Amniotic epithelial cell (primary cell): ENCODE measurements at places on chromosomes 6 and 20.
A peak's percentile ranks its signal among the peaks of the same experiment; 100 is the strongest.

DNA sequence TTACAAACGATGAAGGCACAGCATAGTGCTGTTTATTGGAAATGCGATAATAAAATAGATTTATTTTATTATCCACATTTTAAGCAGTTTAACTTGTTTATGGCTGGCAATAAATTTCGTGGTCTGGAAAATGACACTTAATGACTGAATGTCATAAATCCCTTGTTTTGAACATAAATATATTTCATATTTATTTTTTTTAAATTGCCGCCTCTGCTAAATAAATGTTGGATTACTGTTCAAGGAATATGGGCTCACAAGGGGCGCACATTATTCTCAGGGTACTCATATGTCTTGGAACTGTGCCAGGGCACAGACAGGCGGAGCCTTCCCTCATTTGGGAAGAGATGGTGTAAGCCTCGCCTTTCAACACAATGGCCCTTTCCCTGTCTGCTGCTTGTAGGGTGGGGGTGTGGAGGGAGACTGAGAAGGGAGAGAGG is 134.3 kb downstream of the PXDC1 start:
- no peak for DNase-seq

DNA sequence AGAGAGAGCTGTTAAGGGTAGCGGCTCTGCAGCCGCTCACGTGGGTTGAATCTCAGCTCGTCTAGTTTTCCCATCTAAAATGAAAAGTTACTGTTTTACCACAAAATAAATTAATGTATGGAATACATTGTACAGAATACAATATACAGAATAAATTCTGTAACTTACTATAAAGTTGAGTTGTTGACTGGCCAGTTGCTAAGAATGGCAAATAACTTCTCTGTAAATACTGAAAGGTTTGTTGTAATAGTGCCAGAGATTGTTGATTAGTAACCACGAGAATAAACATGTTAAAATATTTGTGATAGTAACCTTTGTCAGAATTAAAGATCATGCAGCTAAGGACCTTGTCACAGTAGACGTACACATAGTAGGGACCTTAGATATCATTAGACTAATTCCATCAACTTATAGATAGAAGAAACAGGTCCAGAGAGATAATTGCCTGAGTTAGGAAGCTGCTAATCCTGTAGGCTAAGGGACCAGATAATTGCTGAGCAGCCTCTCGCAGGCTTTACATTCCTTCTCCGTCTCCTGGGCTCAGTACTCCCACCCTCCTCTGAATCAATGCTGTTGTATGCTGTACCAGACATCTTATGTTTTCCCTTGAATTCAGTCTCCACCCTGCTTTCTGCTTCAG is 544 bp upstream of the NRM start:
- DNase-seq = no peak

GRCh38 chr6:33198159-33198852 is 2.2 kb downstream of the RXRB start:
- no peak for DNase-seq

DNA sequence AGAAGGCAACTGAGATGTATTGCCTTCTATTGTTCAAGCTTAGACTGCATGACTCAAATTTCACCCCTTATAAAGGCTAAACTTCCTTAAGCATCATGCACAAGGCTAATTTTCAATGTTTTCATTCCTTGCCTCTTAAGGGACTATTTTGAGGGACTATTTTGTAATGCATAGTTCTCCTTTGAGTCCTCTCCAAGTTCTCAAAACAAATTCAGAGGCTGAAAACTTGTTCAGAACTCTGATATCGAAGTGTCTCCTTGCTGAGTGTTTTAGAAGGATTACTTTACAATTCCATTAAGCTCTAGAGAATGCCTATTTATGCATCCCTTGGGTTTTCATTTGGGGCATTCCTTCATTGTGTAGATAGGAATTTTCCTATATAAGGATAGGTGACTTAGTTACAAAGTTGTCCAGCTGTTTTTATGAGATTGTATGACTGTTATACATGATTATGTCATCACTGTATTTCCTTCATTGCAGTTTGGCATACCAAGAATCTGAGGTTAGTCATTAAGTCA is 41.7 kb downstream of the COL19A1 start:
- no peak for DNase-seq

DNA sequence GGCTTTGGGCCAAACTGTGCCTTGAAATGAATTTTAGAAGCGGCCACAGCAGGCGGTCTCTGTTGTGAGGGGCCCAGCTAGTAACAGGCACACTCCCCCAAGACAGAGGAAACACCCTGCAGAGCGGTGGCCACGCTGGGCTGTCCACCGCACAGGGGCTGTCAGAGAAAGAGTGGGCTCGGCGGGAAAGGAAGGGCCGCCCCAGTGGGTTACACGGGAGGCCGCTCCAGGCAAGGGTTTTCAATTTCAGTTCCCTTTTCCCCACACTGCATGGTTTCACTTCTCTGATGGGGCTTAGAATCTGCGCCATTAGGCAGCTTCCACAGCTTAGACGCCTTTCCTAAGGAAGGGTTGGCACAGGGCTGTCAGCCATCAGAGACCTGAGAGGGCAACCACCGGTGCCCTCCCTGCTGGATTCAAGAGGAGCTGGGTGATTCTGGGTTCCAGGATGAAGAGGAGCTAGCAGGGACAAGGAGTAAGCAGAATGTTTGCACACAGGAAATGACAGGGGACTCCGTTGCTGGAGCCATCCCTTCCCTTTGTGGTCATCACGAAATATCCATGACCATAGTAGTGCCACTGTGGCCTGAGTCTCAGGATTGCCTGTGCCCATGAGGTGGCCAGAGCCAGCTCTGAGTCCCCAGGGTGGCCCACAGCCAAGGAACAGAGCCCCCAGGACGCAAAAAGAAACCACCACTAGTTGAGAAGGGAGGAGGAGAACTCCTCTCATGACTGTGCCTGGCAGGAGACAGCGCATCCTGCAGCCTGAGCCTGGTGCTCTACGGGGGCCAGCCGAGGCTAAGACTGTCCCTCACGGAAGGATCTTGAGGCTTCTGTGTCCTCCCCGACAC is 282.7 kb downstream of the NRN1 start:
- no peak for DNase-seq

DNA sequence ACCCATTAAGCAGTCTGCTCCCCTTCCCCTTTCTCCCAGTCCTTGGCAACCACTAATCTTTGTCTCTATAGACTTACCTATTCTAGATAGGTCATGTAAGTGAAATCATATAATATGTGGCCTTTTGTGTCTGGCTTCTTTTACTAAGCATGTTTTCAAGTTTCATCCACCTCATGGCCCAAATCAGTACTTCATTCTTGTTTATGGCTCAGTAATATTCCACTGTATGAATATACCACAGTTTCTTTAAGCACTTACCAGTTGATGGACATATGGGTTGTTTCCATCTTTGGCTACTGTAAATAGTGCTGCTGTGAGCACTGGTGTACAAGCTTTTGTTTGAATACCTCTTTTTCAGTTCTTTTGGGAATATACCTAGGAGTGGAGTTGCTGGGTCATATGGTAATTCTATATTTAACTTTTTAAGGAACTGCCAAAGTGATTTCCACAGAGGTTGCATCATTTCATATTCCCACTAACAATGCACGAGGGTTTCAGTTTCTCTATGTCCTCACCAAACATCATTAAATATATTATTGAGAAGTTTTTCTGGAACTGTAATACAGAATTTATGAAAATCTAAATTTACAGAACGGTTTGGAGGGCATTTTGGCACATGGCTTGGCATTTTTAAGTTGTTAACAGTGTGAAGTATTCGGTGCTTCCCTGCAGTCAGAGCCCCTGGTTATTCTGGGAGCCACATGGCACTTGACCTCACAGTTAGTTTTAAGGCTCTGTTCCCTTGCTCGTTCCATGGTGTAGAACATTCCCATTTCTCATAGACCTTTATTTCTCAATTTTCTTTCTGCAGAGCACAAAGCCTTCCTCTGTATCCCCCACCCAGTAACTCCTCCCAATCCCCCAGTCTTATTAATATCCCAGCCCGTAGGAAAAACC is 27.0 kb upstream of the DTNBP1 start:
- DNase-seq = no peak

DNA sequence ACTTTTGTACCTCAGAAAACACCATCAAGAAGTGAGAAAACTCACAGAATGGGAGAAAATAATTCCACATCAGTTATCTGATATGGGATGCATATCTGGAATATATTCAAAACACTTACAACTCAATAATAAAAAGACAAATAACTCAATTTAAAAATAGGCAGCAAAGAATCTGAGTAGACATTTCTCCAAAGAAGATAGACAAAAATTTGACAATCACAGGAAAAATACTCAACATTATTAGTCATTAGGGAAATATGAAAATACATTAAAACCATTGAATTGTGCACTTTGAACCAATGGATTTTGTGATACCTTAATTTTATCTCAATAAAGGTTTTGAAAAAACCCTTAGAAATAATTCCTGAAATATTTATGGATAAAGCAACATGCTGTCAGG is 36.9 kb upstream of the STMND1 start:
- no peak for DNase-seq

DNA sequence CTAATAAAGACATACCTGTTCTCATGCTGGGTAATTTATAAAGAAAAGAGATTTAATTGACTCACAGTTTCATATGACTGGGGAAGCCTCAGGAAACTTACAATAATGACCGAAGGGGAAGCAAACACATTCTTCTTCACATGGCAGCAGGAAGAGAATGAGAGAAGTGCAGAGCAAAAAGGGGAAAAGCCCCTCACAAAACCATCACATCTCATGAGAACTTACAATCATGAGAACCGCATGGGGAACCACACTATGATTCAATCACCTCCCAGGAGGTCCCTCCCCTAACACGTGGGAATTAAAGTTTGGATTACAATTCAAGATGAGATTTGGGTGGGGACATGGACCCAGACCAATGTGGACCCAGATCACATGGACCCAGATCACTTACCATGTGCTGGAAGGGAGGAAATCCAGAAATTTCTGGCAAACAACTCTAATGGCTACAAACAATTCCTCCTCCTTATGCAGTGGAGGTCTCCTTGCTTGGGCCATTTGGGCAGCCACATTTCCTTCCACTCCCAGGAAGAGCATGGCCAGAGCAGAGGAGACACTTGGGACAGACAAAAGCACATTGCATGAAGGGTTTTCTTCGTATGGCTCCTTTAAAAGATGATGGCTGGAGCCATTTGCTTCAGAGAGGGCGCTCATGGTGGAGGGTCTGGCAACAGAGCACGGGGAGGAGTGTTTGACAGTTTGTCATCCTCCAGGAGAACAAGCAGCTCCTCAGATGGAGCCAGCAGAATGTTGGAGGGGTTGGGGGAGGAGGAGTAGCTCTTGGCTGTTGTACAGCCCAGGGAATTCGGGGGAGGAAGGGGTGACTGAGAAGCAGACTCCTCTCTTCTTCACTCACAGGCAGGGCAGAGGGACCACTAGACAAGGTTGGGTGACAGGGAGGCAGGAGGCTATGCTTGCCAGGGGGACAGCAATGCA is 30.4 kb downstream of the SERPINB9 start:
- peak; percentile 32 for DNase-seq

DNA sequence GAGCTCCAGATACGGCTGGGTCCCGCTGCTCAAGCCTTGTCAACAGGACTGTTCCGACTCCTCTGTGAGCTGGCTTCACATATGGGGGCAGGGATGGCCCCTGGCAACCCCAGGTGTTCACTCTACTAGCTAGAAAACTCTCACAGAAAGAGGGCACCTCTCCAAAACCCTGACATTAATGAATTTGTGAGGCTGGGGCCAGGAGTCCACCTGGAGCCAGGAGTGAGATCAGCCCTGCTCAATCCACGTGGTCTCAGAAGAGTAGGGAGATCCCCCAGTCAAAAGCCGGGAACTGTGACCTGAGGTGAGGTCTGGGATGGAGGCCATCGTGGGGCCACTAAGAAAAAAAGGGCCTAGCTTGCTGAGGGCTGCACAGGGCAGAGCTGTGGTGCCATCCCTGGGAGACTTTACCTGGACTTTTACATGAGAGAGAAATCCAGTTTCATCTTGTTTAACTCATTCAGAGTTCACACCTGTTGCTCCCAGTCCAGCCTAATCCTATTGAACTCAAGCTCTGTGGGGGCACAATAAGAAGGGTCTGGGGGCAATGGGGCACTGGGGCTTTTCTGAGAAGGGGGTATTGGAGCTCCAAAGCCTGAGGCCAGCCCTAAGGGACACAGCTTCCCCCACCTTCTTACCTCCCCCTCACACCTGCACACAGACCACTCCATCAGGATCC is 144.3 kb upstream of the MLN start:
- DNase-seq = no peak

GRCh38 chr6:18218233-18218632 is 46.1 kb downstream of the DEK start:
- no peak for DNase-seq

DNA sequence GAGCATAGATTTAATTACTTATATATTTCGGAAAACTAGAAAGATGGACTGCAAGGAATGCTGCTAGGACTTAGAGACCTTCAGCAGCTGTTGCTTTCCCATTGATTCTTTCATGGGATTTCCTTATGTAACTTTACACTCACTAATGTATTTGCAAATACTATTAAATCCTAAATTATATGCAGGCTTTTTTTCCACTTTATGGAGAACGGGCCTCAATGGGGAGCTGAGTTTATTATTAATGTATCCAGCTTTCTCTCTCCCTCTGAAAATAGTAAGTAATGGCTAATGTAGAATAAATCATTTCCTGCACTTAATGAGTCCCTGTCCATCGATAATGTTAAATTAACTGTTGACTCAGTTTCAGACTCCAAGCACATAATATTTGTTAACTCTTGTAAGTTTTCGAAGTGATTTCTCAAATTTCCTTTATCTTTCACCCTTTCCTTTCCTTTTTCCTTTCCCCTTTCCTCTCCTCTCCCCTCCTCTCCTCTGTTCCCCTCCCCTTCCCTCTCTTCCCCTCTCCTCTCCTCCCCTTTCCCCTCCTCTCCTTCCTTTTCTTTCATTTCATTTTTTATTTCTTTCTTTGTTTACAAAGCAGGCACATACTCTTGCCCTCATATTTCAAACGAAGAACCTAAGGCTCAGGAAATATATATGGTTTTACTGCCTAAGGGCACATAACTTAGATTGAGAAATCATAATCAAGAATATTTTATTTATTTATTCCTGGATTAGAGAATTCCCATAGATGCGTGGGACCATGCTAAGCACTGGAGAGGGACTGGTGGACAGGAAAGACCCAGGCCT is 503.6 kb downstream of the MMUT start:
- DNase-seq = no peak

DNA sequence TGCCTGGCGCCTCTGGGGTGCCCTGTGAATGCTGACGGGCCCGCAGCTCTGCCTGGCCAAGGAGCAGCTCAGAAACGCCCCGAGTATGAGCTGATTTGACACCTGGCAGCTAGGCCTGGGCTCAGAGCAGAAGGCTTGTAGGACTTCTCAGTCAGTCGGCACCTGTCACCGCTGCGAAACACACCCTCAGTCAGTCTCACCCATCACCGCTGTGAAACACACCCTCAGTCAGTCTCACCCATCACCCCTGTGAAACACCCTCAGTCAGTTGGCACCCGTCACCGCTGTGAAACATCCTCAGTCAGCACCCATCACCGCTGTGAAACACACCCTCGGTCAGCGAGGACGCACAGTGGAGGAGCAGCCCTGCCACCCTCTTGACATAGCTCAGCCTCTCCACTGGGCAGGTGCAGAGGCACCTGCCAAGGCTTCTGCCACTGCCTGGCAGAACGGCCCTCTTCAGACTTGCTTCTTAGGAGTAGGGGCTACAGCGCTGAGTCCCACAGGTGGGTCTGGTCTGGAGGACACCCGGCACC is 109.0 kb downstream of the PSMB1 start:
- no peak for DNase-seq

- DNase-seq = no peak
Measured at GRCh38 chr6:131898718-131899117, 52.5 kb downstream of the CCN2 start.

- DNase-seq = no peak
Measured at GRCh38 chr6:2706558-2706957, 44.2 kb downstream of the MYLK4 start.
